ENCODE measurements at places on chromosomes 12 and 14. TPM values are rescaled to one million over a fixed set of nuclear protein-coding genes. Genes with fewer than 3 reads are reported as not detected.

The NKX2-1 gene
- total RNA-seq = 0.82 TPM

The TAC3 gene
- total RNA-seq = 0.82 TPM

The BHLHE41 gene
- total RNA-seq = 0.41 TPM

The GPR162 gene
- total RNA-seq = 81.1 TPM

The HSPA2 gene
- 9.0 TPM for total RNA-seq

The STON2 gene
- 19.2 TPM for total RNA-seq

The IQSEC3 gene
- 4.1 TPM for total RNA-seq

The POTEM gene
- total RNA-seq = not detected

The ACVR1B gene
- 43.2 TPM for total RNA-seq

The ATL1 gene
- total RNA-seq = 95.8 TPM

The TBX5 gene
- total RNA-seq = not detected

The LMO3 gene
- 1,227 TPM for total RNA-seq

The TRPV4 gene
- total RNA-seq = not detected

The ETV6 gene
- 2.9 TPM for total RNA-seq

The PTCSC3 gene
- total RNA-seq = not detected

The ACOT4 gene
- total RNA-seq = 1.2 TPM

The PLEKHD1 gene
- 0.41 TPM for total RNA-seq

The PIANP gene
- 1.2 TPM for total RNA-seq

The PAPLN gene
- 1.2 TPM for total RNA-seq

The PSEN1 gene
- total RNA-seq = 72.2 TPM

The LRTM2 gene
- 1.6 TPM for total RNA-seq

The KRT4 gene
- total RNA-seq = not detected

The JKAMP gene
- 57.5 TPM for total RNA-seq

The SNW1 gene
- total RNA-seq = 63.6 TPM

The OAS3 gene
- total RNA-seq = 2.0 TPM

The TMTC2 gene
- total RNA-seq = 15.9 TPM

The SRRM4 gene
- 5.7 TPM for total RNA-seq

The C12orf50 gene
- total RNA-seq = not detected

The RNU4-1 gene
- under 0.01 TPM for total RNA-seq

The PIWIL1 gene
- total RNA-seq = not detected

The VWF gene
- total RNA-seq = 8.2 TPM

The GALNT9 gene
- total RNA-seq = 4.9 TPM

All from frontal cortex (tissue), 4 donors.